ENCODE measurements at places on chromosomes 7 and 10.

DNA sequence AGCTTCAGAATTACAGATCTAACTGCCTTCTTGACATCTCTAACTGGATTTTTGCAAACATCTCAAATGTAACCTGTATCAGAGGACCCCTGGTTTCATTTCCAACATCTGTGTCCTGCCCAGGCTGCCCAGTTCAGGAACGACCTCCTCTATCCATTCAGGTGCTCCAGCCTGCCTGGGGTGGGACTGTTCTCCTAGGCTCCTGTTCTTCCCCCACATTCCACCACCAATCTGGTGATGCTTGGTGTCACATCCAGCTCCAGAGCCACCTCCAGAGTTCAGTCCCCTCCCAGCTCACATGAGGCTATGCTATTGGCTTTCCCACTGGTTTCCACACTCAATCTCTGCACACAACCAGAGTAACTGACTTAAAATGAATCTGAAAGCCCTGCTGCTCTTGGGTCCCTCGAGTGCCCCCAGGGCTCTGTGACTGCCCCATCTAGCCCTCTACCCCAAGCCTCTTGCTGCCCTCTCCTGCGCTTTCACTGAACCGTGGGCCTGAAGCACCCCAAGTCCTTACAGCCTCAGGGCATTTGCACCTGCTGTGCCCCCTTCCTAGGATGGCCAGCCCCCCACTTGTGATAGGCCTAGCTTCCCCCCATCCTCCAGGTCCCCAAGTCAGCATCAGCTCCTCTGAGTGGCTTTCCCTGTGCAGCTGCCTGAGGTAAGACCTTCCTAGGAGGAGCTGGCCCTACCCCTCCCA, 46.1 kb downstream of the PPIF start:
- no peak for DNase-seq

GRCh38 chr10:103713676-103714075, 141.7 kb downstream of the SH3PXD2A start:
- DNase-seq: no peak

DNA sequence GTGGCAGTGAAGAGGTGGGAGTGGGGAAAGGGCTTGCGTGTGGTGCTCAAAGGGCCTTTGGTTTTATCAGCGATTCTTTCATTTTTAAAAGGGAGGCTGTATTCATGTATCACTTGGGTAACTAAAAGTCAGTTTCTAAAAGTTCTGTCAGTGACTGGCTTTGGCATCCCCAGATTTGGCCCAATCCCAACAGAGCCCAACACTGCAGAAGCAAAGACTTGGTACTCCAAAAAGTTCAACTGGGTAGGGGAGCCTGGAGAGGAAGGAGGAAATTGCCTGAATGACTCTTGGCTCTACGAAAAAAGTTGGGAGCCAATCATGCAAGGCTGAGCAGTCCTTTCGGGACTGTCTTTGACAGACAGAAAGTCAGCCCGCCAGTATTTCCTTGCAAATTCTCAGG, 54.5 kb upstream of the COL13A1 start:
- no peak for DNase-seq

GRCh38 chr7:5636914-5637313, 144.5 kb downstream of the RNF216 start:
- DNase-seq: no peak

Data from muscle of arm (tissue), 14 donors.